ENCODE measurements at places on chromosomes 13 and 19.

DNA sequence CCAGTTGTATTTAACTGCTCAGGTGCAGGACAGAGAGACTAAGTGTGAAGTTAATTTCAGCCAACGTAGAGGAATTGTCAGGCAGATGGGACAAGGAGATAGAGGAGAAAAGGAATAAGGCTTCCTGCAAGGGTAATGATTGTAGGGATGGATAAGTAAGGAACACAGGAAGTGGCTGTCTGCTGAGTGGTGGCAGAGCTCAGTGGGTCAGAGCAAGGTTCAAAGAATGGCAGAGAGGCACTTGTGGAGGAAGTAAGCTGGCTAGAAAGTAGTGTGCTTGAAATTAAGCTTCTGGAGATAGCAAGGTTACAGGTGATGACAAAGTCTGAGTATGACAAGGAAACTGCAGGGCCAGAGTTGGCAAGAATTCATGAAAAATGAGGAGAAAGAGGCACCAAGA lies 47.9 kb downstream of the USPL1 start:
- no peak for DNase-seq
- no peak overlapping the region for H3K27ac ChIP-seq
- H3K4me3 ChIP-seq: no peak overlapping the region
- H3K4me1 ChIP-seq: no peaks in the 10 kb centered on the region

- no peak overlapping the region for H3K27ac ChIP-seq
- H3K4me3 ChIP-seq: no peak overlapping the region
- H3K36me3 ChIP-seq: no peaks in the 10 kb centered on the region
- H3K27me3 ChIP-seq: no peaks in the 10 kb centered on the region
- DNase-seq: no peak
Measured at GRCh38 chr19:31170046-31170445, 179.2 kb downstream of the TSHZ3 start.

GRCh38 chr19:46404055-46404752 lies 9.2 kb downstream of the CCDC8 start:
- H3K27me3 ChIP-seq: peaks cover 36% of the 10 kb centered on the region
- H3K36me3 ChIP-seq: peaks cover 26% of the 10 kb centered on the region
- peak; percentile 64 for DNase-seq
- H3K4me1 ChIP-seq: peaks cover 28% of the 10 kb centered on the region

GRCh38 chr13:34458756-34459715 lies 483.0 kb upstream of the NBEA start:
- no peak overlapping the region for H3K4me3 ChIP-seq
- H3K36me3 ChIP-seq: no peaks in the 10 kb centered on the region
- H3K27me3 ChIP-seq: no peaks in the 10 kb centered on the region
- no peak overlapping the region for H3K27ac ChIP-seq

- no peak for DNase-seq
- H3K4me1 ChIP-seq: no peaks in the 10 kb centered on the region
- H3K27me3 ChIP-seq: no peaks in the 10 kb centered on the region
- H3K27ac ChIP-seq: no peak overlapping the region
- no peaks in the 10 kb centered on the region for H3K36me3 ChIP-seq
Measured at GRCh38 chr13:100738176-100738855, 63.7 kb upstream of the TMTC4 start.

DNA sequence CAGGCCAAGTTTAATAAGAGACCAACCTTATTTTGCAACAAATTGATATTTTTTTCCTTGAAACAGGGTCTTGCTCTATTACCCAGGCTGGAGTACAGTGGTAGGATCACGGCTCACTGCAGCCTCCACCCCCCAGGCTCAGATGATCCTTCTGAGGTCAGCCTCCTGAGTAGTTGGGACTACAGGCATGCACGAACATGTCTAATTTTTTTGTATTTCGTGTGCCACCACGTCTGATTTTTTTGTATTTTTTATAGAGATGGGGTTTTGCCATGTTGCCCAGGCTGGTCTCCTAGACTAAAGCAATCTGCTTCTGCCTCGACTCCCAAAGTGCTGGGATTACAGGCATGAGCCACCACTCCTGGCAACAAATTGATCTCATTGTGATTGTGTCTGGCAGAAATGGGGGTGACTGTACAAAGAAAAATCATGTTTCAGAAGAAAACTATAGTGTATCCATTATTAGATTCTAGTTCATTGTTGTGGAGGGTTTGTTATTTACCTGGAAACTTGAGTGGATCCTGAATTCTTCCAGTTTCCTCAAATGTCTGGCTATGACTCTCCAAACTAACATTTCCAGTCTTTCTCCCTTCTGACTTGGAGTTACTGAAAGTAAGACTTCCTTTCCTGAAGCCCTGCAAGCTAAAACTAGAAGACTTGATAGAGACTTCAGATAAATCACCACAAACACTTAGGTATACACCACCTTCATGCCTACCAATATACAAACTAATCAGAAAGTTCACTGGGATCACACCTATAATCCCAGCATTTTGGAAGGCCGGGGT lies 17.3 kb upstream of the AKT2 start:
- H3K4me1 ChIP-seq: no peaks in the 10 kb centered on the region
- no peak overlapping the region for H3K4me3 ChIP-seq
- DNase-seq: no peak
- H3K27me3 ChIP-seq: no peaks in the 10 kb centered on the region

GRCh38 chr13:99481366-99481765 lies 19.9 kb upstream of the TM9SF2 start:
- H3K27me3 ChIP-seq: no peaks in the 10 kb centered on the region
- H3K4me3 ChIP-seq: no peak overlapping the region
- H3K4me1 ChIP-seq: no peaks in the 10 kb centered on the region
- H3K27ac ChIP-seq: no peak overlapping the region

DNA sequence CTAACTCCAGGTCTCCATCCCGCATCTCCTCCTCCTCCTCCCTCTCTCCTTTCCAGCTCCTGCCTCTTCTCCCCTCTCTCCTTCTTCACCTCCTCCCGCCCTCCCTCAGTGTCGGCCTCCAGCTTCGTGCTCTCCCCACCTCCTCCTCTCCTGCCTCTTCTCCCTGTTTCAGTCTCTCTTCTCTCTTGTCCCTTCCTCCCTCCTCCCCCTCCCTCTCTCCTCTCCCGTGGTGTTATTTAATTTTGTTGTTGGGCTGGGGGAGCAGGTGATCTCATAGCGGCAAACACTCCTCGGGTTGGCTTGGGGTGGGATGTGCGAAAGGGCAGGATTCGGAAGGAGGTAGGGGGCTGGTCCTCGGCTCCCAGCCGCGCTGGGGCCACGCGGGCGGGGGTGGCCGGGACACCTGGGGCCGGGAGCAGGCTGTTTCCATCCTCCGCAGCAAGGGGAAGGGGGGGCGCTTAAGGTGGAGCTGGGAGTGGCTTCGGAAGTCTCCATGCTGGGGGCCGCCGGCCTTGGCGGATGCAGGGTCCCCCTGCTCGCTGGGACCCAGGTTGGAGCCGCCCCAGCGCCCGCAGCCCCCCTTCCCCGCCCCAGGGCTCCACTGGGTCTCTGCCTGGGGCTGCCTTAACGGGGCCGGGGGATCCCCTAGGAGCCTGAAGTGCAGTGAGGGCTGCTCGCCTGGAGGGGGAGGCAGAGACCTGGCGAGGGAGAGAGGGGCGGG lies at the start of gene CA11:
Gene CA11 (minus strand): TSS at position 187 of the 721 bp plus-strand sequence. CDS start 555 bp downstream, outside the sequence.
- H3K36me3 ChIP-seq: peaks cover 6% of the 10 kb centered on the region
- peak within 1 kb of the TSS; percentile 55 for H3K4me3 ChIP-seq
- no peak within 1 kb of the TSS for H3K27ac ChIP-seq
- H3K27me3 ChIP-seq: peaks cover 59% of the 10 kb centered on the region

DNA sequence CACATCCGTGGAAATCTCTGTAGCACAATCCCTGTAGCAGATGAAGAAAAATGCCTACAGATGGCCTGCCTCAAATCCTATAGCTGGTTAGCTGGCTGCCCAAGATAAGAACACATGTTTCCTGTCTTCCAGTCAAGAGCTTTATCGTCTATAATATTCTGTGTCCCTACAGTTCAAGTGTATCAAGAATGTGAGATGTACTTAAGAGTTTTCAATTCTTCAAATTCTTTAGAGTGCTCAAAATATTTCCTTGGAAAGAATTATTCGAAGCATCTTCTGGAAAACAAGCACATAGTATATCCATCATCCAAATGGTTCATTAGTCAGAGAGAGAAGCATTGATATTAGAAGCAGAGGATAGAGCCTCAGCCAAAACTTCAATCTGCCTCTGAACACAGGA lies 239.8 kb downstream of the COG6 start:
- no peaks in the 10 kb centered on the region for H3K36me3 ChIP-seq
- no peaks in the 10 kb centered on the region for H3K27me3 ChIP-seq
- no peak overlapping the region for H3K4me3 ChIP-seq
- no peak overlapping the region for H3K27ac ChIP-seq

Measured in Calu3 (cell line).